Psoas muscle (tissue), 8 donors: ENCODE measurements at places on chromosomes 7 and 10.

- H3K4me1 ChIP-seq = no peaks in the 10 kb centered on the region
- DNase-seq = no peak
- no peaks in the 10 kb centered on the region for H3K36me3 ChIP-seq
- no peak overlapping the region for H3K4me3 ChIP-seq
- no peak overlapping the region for H3K27ac ChIP-seq
These were observed 271.5 kb upstream of the FZD8 start for GRCh38 chr10:35913628-35914027.

- no peak overlapping the region for H3K4me3 ChIP-seq
- H3K27me3 ChIP-seq = no peaks in the 10 kb centered on the region
- H3K4me1 ChIP-seq = peaks cover 48% of the 10 kb centered on the region
- no peaks in the 10 kb centered on the region for H3K36me3 ChIP-seq
These were observed 473.3 kb upstream of the NRP1 start for GRCh38 chr10:33807531-33808359.

DNA sequence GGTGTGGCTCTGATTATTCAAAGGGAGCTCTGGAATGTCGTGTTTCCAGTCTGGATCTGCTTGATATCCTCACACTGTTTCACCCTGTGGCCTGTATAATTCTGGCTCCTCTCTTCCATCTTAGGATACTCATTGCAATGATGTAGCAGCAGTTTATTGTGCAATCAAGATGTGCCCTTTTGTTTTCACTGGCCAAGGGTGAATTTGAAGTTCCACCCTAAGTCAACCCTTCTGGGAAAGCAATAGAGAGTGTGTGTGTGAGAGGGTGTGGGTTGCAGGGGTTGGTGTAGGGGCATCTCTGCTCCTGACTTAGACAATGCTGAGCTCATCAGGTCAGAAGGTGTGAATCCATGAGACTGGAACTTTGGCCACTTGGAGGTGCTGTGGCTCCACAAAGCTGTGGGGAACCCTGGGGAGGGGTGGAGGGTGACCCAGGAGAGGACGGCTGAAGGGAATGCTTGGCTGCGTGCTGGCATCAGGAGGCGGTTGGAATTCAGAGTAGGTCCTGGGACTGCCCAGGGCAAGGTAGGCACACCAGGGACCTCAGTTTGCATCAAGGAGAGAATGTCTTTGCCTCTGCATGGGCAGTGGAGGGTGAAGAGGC is 118.0 kb upstream of the PRSS58 start:
- no peaks in the 10 kb centered on the region for H3K27me3 ChIP-seq
- no peak for DNase-seq
- no peak overlapping the region for H3K27ac ChIP-seq
- H3K4me1 ChIP-seq = peaks cover 23% of the 10 kb centered on the region
- H3K36me3 ChIP-seq = no peaks in the 10 kb centered on the region

DNA sequence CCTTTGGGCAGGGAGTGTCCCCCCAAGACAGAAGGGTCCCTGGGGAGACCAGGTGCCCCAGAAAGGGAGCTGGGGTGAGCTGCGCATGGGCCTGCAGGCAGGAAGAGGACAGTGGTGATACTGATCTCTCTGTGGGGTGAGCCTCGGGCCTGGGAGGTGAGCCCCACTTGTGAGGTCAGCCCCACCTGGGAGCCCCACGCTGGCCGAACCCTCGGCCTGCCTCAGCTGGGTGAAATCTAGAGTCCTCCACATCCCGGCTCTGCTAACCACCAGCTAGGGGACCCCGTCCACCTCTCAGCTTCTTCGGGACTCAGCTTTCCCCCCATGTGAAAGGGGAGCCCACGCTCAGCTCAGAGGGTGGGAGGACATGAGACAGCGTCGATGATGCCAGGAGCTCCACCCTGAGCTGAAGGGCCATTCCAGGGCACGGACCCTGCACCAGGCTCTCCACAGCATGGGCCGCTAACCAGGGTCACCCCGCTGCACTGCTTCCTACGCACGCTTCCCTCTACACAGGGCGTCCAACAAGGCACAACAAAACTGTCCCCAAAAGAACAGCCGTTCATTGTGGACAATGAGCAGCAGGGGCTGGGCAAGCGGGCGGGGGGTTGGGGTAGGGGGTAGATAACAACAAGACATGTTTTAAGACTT is 48.7 kb downstream of the CAMK2B start:
- no peaks in the 10 kb centered on the region for H3K36me3 ChIP-seq
- peak; percentile 33 for DNase-seq
- no peak overlapping the region for H3K4me3 ChIP-seq
- no peaks in the 10 kb centered on the region for H3K27me3 ChIP-seq
- H3K27ac ChIP-seq = peak overlapping the region; percentile 4
- peaks cover 57% of the 10 kb centered on the region for H3K4me1 ChIP-seq

GRCh38 chr10:62831346-62831745 is 15.2 kb upstream of the EGR2 start:
- no peak for DNase-seq
- H3K27me3 ChIP-seq = no peaks in the 10 kb centered on the region
- H3K4me1 ChIP-seq = no peaks in the 10 kb centered on the region
- H3K27ac ChIP-seq = no peak overlapping the region

- no peak overlapping the region for H3K27ac ChIP-seq
- no peak overlapping the region for H3K4me3 ChIP-seq
- H3K27me3 ChIP-seq = no peaks in the 10 kb centered on the region
- no peaks in the 10 kb centered on the region for H3K4me1 ChIP-seq
These were observed 14.9 kb upstream of the ITGB1 start for GRCh38 chr10:32972929-32973328.

GRCh38 chr10:10279906-10280305 is 737.8 kb upstream of the CELF2 start:
- no peak overlapping the region for H3K4me3 ChIP-seq
- no peak for DNase-seq
- no peaks in the 10 kb centered on the region for H3K4me1 ChIP-seq
- no peaks in the 10 kb centered on the region for H3K36me3 ChIP-seq

GRCh38 chr10:118840776-118841468 is 86.2 kb upstream of the CACUL1 start:
- no peaks in the 10 kb centered on the region for H3K27me3 ChIP-seq
- no peaks in the 10 kb centered on the region for H3K36me3 ChIP-seq
- no peak overlapping the region for H3K4me3 ChIP-seq

DNA sequence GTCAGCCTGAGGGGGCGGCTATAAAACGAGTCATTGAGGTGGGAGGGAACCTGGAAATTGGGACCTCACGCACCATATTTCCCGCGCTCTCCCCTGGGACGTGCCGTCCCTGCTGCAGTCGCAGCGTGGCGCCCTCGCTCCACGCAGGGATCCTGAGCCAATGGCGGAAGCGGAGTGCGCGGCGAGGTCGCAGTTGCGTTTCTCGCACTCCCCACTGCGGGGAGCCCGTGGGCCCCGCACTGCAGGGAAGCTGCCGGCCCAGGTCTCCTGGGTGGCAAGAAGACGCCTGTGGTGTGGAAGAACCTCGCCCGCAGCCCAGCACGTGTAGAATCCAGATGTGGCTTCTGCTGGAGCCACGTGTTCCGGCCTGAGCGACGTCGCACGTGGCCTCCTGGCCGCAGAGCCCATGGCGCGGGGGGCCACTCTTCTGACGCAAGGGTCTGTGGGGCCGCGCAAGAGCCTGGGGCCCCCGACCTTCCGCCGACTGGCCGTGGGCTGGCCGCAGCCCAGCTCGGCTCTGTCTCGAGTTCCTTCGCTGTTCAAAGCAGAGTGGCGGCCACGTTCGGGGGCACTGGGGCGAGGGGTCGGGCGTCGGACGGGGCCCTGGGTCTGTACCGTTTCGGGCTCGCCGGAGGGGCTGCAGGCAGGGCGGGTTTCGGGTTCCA is 26.4 kb downstream of the HIF1AN start:
- H3K27ac ChIP-seq = no peak overlapping the region
- DNase-seq = peak; percentile 64
- peak overlapping the region; percentile 28 for H3K4me3 ChIP-seq
- H3K27me3 ChIP-seq = peaks cover 54% of the 10 kb centered on the region
- peaks cover 4% of the 10 kb centered on the region for H3K36me3 ChIP-seq

DNA sequence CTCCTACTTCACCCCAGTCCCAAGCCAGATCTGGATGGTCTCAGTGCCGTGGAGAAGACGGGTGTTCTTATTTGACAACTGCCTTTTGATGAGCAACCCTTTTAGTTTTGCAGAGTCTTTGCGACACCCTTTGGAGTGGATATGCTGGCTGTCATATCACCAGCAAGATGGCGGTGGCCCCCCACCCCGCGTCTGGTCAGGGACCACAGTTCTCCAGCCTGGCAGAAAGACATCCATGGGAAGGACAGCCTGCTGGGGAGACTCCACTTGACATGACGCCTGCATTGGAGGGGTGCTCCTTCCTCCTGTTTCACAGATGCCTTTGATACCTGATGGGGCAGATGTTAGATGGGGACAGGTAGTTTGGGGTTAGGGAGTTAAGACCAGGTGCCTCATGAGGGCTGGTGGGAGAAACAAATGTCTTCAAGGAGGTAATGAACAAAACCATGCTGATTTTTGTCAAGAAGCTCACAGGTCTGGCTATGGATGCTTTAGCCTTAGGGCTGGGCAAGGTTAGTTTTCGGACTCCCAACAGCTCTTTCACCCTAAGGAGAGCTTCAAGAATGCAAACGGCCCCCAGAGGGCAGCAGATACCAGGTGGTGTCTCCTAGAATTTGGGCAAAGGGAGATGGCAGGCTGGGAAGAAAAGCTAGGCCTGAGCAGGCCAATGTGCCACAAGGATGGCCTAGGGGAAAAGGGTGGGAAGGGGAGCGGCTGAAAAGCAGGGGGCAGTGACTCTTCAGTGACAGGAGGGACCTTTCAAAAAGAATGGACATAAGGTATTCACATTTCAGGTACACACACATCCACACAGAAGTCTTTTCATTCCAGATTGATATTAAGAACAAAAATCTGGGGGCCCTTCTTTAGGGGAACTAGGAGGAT is 95.2 kb downstream of the CLEC2L start:
- no peak for DNase-seq
- no peak overlapping the region for H3K27ac ChIP-seq
- H3K4me3 ChIP-seq = no peak overlapping the region
- H3K4me1 ChIP-seq = no peaks in the 10 kb centered on the region

DNA sequence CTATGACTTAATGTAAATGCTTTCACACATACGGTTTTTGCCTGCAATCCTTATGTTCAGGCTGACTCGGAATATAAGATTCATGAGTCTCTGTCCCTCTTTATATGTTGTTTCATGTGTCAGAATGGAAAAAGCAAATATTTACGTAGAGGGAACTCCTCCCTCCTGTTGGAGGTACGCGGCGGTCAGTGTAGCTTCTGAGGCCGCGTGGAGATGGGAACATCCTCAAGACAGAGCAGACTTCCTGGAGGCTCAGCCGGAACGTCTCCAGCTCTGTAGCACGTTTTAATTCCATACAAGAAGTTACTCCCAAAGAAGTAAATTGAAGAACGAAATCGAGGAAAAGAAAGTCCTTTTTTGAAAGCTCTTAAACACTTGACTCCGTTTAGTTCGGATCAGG is 248.3 kb downstream of the EBF3 start:
- no peaks in the 10 kb centered on the region for H3K4me1 ChIP-seq
- H3K27ac ChIP-seq = no peak overlapping the region
- DNase-seq = no peak
- H3K36me3 ChIP-seq = no peaks in the 10 kb centered on the region
- no peak overlapping the region for H3K4me3 ChIP-seq
- H3K27me3 ChIP-seq = no peaks in the 10 kb centered on the region

- no peak overlapping the region for H3K4me3 ChIP-seq
- no peak overlapping the region for H3K27ac ChIP-seq
- no peaks in the 10 kb centered on the region for H3K36me3 ChIP-seq
- DNase-seq = no peak
- H3K27me3 ChIP-seq = no peaks in the 10 kb centered on the region
- H3K4me1 ChIP-seq = no peaks in the 10 kb centered on the region
These were observed 141.0 kb downstream of the C1GALT1 start for GRCh38 chr7:7323352-7323751.

GRCh38 chr10:94149702-94150101 is 156.0 kb downstream of the PLCE1 start:
- no peaks in the 10 kb centered on the region for H3K27me3 ChIP-seq
- DNase-seq = no peak
- peak overlapping the region; percentile 36 for H3K27ac ChIP-seq
- H3K36me3 ChIP-seq = no peaks in the 10 kb centered on the region
- H3K4me1 ChIP-seq = peaks cover 12% of the 10 kb centered on the region

- no peak overlapping the region for H3K4me3 ChIP-seq
- no peak for DNase-seq
- H3K36me3 ChIP-seq = peaks cover 74% of the 10 kb centered on the region
These were observed 41.1 kb downstream of the GLRX3 start for GRCh38 chr10:130177250-130177649.

DNA sequence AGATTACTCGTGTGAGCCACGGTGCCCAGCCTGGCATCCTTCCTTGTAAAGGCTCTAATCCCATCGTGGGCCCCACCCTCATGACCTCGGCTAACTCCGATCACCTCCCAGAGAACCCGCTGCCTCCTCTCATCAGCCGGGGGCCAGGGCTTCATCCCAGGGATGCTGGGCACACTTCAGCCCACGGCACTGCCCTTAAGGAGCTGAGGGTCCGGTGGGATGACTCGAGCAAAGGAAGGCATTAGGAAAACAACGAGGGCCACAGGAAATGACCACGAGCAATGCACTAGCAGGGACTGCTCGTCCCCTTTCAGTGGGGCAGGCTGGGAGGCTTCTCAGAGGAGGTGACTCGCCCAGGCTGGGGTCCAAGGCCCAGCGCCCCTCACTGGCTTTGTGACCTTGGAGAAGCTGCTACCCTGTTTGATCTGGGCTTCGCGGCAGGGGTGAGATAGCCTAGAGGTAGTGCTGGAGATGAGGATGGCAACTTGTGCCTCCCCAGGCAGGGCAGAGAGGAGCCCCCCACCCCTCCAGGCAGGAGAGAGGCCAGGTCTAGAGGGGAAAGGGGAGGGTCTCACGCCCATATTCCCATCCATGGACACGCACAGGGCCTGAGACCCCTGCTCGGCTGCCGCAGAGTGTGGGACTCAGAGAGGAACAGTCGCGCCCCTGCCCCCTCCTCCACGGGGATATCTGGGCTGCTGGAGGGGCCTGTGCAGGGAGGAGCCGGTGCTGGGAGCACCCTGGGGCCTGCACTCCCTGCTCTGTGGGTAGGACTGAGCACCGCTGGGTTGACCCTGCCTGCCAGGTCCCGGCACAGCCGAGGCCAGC is 26.8 kb downstream of the ELFN1 start:
- peaks cover 32% of the 10 kb centered on the region for H3K27me3 ChIP-seq
- no peak for DNase-seq
- no peaks in the 10 kb centered on the region for H3K36me3 ChIP-seq
- H3K4me1 ChIP-seq = peaks cover 5% of the 10 kb centered on the region
